ENCODE measurements at places on chromosomes 1 and 21. TPM values are rescaled to one million over a fixed set of nuclear protein-coding genes. Genes with fewer than 3 reads are reported as not detected.

The TAF1A gene
- 16.3 TPM for total RNA-seq

The LZIC gene
- total RNA-seq = 23.2 TPM

The PCAT6 gene
- 2.5 TPM for total RNA-seq

The FCGR3B gene
- total RNA-seq = not detected

The SYPL2 gene
- total RNA-seq = 0.07 TPM

The RXFP4 gene
- not detected for total RNA-seq

The SHISAL2A gene
- not detected for total RNA-seq

The SLAMF6 gene
- total RNA-seq = not detected

The SAMD13 gene
- total RNA-seq = 0.61 TPM

The CNR2 gene
- not detected for total RNA-seq

The LRRC8B gene
- 5.1 TPM for total RNA-seq

The NHLH1 gene
- total RNA-seq = 0.78 TPM

The FCRL4 gene
- total RNA-seq = not detected
